ENCODE measurements at places on chromosomes 1 and 21.

- no peak for DNase-seq
Measured at GRCh38 chr1:158075078-158075477, 81.6 kb downstream of the KIRREL1 start.

DNA sequence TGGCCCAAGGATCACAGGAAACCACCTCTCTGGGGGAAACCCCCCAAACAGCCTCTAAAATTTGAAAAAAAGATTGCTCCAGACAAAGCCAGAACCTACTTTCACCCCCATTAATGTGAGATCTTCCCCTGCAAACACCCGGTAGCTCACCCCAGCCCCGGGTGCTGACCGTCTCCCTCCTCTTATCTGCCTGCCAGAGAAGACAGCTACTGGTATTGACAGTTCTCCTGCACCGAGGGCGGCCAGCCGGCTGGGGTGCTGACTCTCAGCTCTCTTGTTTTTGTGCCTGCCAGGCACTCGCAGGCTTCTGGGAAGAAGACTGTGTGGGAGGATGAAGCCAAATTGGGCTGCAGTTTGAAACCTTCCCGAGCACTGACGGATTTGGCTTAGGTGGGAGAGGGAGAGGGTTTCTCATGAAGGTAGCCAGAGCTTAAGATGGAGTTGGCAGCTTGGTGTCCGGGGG is 48.2 kb downstream of the RASSF5 start:
- no peak for DNase-seq

DNA sequence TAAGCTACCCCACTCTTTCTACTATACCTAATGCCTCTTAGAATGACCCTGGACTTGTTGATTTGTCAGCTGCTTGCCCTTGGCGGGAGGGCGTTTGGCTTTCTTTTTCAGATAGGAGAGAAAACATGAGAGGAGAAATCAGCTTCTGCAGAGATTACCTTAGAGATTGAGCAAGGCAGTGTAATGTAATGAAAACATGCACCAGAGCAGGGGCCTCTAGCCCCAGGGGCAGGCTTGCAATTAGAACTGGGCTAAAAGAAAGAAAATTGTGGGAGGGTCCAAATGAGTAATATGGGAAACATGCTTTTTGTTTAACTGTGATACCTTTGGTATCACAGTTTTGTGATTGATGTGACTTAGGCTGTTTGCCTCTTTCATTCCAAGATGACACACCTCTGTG is 89.7 kb downstream of the PBX1 start:
- DNase-seq: no peak

DNA sequence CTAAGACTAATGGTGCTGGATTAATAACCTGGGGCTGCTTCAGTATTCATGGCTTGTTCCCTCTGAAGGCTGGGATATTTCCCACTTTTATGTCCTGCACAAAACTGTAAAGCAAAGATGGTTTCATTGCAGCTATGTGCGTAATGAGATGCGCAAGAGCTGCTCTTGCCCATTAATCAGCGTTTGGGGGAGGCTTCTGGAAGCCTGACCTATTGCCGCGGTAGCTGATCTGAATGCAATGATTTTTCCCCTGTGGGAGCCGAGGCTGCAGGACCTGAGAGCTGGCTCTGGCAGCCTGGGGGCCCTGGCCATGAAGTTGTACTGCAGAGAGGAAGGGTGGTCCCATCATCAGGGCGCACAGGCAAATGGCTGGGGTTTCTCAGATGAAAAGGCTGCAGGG is 239.8 kb downstream of the CAMTA1 start:
- DNase-seq: no peak

- no peak for DNase-seq
Measured at GRCh38 chr1:151581451-151581850, 30.4 kb upstream of the SNX27 start.

DNA sequence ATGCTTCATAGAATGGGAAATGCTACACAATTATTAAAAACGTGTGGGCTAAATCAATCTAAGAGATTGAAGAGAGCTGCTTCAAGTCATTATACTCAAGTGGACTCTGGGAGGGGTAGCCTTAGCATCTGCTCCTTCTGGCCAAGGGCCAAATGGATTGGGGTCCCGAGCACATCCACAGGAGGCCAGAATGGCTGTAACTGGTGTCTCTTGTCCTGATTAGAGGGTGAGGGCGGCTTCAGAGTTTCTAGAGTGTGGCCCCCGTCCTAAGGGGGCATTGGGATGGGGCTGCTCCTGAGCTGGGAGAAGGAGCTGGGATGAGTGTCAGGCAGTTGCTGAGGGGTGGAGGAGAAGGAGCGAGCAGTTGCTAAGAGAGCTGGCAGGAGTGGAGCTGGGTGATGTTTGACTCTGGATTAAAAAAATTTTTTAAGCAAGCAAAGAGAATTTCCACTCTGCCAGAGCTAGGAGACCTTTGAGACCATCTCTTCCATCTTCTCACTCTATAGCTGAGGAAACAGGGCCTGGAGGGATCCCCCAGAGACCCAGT is 71.3 kb upstream of the TLR5 start:
- DNase-seq: no peak

DNA sequence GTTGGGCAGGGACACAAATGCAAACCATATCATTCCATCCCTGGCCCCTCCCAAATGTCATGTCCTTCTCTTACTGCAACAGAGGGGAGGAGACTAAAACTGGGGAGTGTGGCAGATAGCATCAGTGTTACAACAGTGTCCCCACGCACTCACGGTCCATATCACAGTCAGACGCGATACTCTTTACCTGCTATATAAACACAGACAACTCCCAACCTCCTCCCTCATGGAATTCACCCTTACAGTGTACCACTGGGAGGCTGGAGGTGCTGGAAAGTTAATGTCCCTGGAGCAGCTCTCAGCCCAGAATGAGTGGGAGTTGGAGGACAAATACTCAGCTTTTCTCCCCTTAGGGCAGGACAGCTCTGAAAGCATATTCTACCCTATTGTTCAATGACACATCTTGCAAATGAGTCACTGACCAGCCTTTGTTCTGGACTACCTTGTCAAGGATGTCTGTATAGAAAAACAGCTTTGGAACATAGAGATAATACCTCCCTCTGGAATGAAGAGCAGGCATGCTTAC is 445.9 kb downstream of the SETD4 start:
- no peak for DNase-seq

- DNase-seq: no peak
Measured at GRCh38 chr1:61287014-61287413, 204.7 kb downstream of the NFIA start.

DNA sequence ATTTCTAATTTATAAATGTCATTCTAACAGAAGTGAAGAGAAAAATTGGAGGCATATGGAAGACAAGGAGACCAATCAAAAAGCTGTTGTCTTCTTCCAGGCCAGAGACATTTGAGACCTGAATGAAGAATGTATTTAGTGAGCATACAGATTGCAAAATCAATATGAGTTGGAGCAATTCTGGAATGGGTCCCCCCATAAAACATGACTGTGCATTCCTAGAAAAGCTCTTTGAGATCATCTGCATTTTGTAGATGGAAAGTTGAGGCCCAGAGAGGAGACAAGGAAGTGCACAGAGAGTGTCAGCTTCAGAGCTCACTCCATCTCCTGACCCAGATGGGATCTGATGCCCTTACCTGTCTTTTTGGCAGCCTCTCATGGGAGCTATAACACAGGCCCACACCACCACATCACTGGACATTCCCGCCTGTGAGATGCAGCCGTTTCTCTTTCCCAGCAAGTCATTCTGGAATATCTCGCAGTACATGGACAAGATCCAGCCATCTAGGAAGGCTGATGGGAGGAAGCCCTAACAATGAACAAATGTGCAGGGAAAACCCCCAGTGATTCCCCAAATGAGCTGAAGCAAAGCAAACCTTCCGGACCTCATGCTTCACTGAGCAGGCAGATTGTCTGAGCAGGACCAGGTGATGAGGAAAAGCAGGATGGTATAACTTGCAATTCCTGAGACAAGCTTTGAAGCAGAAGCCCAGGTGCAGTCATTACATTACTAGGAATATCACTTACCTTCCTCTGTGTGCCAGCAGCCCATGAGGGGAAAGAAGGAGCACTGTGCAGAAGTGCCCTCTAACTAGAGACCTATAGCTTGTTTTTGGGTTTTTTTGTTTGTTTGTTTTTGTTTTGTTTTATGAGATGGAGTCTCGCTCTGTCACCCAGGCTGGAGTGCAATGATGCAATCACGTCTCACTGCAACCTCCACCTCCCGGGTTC is 445.6 kb downstream of the PLPP3 start:
- no peak for DNase-seq

- DNase-seq: no peak
Measured at GRCh38 chr1:216464489-216464888, 41.2 kb upstream of the USH2A start.

DNA sequence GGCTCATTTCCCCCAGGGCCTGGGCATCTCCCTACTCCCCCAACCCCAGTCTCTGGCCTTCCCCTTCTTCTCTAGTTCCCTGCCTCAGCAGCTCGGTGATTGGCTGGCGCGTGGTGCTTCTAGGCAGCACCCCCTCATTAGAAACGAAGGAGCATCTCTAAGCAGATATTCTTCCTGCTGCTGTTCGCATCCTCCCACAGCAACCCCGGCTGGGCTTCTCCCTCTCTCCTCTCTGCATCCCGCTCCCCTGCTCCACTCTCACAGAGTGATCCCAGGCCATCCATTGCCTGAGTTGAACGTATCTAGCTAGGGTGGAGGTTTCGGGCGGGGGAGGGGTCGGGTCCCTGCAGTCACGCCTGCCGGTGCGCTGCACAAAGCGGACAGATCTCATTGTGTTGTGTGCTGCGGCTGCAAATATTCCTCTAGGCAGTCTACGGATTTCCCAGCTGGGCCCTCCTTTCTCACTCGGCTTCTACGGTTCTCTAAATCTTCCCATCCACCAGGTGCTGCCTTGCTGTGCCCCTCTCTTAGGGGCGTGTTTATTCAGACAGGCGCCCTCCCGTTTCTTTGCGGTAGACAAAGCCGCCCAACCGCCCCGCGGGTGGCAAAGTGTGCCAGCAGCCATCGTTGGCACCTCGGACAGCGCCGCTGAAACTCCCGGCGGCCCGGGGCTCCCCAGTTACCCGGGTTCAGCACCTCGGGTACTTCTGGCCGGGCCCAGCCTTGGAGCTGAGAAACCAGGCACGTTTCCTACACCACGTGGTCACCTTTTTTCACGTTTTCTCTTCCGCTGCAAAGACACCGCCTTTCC is 2.2 kb downstream of the CACNA1E start:
- DNase-seq: no peak

DNA sequence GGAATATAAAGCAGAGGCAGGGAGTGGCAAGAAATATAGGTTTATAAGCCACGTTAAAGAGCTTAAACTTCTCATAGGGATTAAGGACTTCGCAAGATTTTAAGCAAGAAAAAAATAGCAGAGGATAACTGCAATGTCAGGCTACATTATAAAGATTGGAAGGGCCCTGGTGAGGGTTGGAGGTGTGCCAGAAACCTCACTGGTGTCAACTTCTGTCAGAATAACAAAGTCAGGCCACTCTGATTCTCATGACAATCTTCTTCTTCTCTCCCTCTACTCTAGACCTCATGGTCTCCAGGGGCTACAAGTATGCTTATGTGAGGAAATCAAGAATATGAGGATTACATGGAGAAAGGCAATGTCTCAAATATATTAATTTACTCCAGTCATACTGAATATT is 32.6 kb upstream of the FMO2 start:
- no peak for DNase-seq

DNA sequence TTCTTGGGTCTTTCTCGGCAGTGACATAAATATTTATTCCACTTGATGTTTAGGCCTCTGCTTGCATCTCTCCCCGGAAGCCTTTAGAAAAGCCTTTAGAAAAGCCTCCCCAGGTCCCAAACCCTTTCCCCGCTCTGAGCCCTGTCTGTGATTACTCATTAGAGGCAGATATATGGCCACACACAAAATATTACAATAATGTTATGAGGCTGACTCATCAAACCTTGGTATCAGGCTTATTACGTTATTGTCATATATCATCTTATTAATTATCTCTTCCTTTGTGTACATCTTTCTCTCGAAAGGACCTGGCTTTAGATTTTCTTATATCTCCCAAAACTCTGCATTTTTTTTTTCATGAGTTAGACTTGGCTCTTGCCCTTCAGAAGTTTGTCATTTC is 69.5 kb downstream of the FGGY start:
- no peak for DNase-seq

GRCh38 chr1:221829327-221830015 is 87.6 kb upstream of the DUSP10 start:
- DNase-seq: no peak

DNA sequence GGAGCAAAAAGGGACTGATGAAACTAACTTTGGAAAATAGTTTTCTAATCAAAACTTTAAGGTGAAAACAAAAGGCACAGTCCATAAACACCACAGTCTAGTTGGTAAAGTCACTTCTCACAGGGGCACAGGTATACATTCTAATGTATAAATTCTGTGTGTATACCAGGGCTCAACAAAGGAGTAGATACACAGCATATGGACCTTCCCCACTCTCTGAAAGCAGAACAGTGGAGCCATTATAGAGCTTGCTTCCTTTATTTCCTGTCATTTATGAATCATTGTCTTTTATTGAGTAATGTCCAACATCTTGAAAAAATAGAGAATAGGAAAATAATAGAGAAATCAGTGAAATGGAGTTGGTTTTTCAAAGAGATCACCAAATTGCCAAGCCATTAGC is 746.5 kb upstream of the CHRM3 start:
- DNase-seq: no peak

GRCh38 chr1:215594640-215595039 is 27.5 kb downstream of the KCTD3 start:
- DNase-seq: no peak

DNA sequence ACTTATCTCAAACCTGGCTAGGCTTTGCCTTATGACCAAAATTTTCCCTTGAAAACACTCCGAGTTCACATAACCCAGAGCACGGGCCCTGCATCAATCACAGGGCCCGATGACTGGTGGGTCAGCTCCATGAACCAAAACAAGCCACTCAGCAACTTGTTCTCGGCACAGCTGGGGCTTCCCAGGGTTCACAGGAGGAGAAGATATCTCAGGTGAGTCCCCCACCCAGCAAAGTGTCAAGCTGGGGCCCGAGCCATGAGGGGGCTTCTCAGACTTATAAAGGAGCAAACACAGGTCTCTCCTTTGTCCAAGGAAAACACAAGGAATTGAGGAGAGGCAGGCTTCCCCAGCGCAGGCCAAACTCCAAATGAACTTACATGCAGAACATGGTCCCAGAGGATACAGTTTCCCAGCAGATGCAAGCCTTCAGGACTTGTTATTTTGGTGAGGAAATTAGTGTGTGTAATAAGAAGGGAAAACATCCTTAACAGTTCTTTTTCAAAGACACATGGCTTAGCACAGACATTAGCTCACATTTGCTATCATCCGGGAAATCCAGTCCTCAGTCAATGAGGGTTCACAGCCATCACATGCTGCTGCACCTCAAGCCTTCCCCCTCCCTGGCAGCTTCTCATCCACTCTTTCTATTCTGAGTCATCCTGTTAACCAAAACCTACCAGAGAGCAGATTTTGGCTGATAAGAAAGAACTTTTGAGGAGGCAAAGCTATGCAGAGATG is 98.1 kb upstream of the NFIA start:
- DNase-seq: peak; percentile 63

GRCh38 chr1:112877750-112878149 is 78.2 kb downstream of the SLC16A1 start:
- DNase-seq: no peak

Data from left renal cortex interstitium (tissue), 4 donors.